CD4-positive, alpha-beta memory T cell (primary cell): ENCODE measurements at places on chromosomes 7 and 10. TPM values are rescaled to one million over a fixed set of nuclear protein-coding genes. Genes with fewer than 3 reads are reported as not detected.

- DNase-seq, result no peak
Measured at GRCh38 chr10:116915340-116915739, 66.0 kb downstream of the ENO4 start.

PALD1 gene
- total RNA-seq, result not detected

DNA sequence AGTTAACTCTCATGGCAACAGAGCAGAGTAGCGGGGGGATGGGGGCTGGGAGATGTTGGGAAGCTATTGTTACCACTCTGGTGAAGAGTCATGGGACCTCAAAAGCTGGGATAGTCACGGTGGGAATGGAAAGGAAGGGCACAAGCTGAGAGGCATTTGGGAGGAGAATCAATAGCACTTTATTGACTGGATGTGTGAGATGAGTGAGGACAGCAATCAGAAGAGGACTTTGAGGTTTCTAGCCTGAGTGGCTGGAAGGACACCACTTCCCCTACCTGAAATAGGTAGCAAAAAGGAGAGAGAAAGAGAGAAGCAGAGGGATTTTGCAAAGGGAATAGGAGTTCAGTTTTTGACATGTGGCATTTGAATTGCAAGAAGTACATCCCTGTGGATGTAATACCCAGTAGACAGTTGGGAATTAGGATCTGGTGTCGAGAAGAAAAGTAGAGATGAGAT, 27.2 kb downstream of the SCD start:
- no peak for DNase-seq

PTN gene
- not detected for total RNA-seq

C7orf57 gene
- total RNA-seq, result not detected

CTNNA3 gene
- total RNA-seq, result not detected

DNA sequence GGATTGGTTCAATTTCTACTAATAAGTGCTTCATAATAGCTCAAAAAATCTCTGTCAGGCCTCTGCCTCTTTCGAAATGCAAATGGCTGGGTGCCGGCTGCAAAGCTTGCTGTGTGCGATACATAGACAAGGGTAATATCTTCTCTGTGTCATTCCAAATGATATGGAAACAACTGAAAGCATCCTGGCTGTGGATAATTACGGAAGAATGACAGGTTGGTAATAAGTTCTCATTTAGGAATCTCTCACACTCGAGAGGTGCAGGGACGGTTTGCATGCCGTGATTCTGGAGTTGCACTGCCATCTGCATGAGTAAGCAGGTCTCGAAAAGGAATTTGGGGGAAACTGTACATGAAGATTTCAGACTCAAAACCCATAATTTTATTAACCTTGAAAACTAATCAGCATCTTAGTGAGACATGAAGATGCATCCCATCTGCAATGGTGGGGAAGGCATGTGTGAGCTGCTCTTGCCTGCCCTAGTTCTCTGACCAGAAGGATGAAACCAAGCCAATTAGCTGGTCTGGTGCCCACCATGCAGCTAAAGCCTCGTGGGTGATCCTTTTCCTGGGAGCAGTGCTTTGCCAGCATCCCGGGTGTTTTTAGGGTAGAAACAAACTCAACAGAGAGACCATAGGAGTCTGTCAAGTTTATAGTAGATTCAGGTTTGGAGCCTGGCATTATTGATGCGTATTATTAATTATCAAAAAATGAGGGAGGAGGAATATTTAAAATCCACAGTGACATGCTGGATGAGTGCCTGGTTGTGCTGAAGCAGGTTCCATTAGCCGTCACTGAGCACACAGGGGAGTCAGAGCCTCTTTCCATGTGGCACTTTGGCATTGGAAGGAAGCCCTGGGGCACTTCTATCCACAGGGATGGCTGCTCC, 503.6 kb upstream of the MGMT start:
- no peak for DNase-seq

ARMH3 gene
- total RNA-seq, result 31.4 TPM

DHTKD1 gene
- 16.5 TPM for total RNA-seq

- no peak for DNase-seq
Measured at GRCh38 chr10:2079603-2080078, 342.3 kb upstream of the ADARB2 start.

DNA sequence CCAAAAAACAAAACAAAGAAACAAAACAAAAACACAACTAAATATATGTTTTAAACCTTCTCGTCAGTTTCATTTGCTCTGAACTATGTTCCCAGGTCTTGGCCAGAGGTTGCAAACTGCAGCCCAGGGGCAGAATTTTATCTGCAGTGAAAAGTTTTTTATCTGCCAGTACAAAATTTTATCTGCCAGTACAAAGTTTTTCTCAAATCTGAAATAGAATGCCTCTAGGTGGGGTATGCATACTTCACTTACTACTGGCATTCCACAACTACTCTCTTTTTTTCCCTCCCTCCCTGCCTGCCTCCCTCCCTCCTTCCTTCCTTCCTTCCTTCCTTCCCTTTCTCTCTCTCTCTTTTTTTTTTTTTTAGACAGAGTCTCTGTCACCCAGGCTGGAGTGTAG, 9.4 kb upstream of the CLDN3 start:
- no peak for DNase-seq

LLCFC1 gene
- total RNA-seq, result not detected
